ENCODE measurements at places on chromosomes 12 and 14.

- DNase-seq: no peak
Observed at GRCh38 chr12:47993491-47993890, 10.8 kb downstream of the COL2A1 start.

- DNase-seq: no peak
Observed at GRCh38 chr14:96911499-96912149, 114.4 kb downstream of the VRK1 start.

DNA sequence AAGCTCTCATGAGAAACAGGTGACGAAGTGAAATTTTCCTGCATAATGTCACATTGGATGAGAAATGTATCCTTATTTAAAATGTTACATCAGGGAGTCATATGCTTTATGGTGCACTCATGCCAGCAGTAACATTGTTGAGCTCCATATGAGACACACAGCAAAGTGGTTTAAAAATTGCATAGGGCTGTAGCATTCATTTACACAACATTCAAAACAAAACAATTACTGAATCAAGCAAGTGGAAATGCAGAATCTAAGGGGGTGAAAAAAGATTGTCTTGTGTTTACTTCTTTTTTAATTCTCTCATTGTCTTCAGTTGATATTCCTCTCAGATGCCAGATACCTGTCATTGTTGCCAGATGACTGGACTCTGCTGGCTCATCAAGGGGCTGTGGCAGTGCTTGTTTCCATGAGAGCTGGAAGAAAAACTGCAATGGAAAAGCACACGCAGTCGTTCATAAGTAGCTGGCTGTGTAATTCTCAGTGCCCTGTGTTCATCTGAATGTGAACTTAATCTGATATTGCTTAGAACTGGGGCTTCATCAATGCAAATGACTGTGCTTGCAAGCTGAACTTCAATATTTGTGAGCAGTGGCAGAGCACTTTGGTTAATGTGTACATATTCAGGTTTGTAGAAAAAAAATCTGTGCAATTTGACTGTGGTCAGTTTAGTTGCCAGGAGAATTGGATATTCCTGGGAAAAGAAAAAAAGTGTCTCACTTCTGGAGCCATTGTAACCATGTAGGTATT lies 305.6 kb downstream of the RAD51B start:
- DNase-seq: peak; percentile 54

GRCh38 chr14:56247495-56248200 lies 129.4 kb downstream of the PELI2 start:
- no peak for DNase-seq
